Stimulated activated CD4-positive, alpha-beta T cell treated with anti-CD3 and anti-CD28 coated beads, TNF-alpha, amount 100 ng/mL, for 1 hour (primary cell): ENCODE measurements at places on chromosomes 2 and 18.

DNA sequence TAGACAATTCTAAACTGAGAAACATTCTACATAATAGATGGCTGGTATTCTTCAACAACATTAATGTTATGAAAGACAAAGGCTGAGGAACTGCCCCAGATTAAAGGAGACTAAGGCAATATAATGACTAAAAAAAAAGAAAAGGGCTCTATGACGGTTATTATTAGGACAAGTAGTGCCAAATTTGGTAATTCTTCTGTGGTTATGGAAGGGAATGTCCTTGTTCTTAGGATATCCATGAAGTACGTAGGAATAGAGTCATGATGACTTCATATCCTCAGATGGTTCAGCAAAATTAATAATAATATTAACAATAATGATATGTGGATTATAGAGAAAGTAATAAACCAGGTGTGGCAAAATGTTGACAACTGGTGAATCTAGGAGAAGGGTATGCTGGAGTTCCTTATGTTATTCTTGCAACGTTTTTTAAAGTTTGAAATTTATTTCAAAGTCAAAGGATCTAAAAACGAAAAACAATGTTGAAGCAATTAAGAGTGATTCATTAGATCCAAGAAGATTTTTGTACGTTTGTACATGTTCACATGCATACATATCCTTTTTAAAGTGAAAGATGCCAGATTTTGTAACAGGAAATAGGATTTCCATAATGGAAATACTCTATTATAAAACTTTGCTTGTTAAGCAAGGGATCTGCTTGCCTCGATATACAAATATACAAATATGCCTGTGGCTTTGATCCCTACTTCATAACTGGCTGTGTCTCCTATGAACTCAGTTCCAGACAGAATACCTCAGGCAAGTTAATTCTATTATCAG lies 27.7 kb upstream of the STRN start:
- no peak for DNase-seq

GRCh38 chr2:177195194-177195593 lies 17.4 kb upstream of the HNRNPA3 start:
- no peak for DNase-seq

DNA sequence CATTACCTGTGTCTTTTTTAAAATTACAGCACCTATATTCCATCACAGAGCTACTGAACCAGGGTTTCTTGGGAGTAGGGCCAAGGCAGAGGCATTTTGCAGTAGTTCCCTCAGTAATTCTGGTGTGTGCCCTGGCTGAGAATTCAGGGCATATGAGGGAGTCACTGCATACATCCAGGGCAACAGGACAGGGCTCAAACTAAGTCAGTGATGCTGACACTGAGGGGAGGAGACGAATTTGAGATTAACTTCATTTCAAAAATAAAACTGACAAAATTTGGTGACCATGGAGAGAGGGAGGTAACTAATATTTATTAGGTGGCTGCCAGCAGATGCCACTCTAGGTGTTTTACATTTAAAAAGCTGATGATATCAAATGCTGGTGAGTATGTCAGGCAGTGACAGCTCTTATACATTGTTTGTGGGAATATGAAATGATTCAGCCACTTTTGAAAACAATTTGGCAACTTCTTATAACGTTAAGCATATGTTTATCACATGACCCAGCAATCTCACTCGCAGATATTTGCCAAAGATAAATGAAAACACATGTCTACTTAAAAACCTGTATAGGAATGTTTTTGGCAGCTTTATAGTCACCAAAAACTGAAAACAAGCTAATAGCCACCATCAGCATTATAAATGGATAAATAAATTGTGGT lies 20.3 kb downstream of the STRADB start:
- no peak for DNase-seq

DNA sequence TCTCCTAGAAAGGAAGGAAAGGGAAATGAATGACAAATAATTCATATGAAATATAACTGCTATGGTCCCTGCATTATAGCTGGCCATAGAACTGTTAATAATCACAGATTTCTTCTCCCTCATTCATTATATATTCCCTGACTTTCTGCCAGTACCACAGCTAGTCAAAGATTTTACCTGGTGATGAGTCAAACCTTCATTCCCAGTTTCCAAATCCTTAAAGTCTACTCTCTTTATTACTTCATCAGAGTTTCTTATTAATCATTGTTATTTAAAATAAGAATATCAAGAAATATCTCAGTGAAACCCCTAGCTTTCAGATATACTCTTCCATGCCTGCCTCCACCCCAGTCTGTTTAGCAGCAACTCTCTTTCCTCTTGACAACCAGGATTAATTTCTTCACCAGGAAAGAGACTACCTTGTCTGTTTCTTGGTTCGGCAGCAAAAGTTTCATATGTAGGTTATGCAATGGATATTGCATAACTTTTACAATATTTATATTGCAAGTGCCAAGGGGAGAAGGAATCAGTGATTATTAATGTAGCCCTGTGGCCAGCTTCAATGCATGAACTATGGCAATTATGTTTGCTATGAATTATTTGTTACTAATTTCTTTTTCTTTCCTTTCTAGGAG lies 533.8 kb downstream of the FBXO15 start:
- DNase-seq = no peak

DNA sequence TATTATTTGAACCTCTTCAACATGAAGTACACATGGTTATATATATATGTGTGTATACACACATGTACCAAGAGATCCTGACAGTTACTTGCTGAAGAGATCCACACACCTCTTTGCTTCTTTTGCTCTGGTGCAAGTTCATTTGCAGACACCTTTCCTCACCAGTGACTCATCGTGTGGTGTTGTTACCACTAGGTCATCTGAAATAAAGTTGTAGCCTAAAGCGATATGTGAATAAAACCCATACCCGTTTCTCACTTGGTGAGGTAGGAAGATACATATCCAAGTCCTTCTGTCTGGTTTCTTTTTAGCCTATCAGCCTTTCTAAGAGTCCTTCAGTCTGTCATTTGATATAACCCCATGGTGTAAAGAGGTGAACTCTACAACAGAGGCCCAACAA lies 379.4 kb upstream of the RAB12 start:
- no peak for DNase-seq
